Neural progenitor cell (in vitro differentiated cells): ENCODE measurements at places on chromosomes 3 and 15.
A peak's percentile ranks its signal among the peaks of the same experiment; 100 is the strongest.

- peak; percentile 45 for DNase-seq
Observed at GRCh38 chr3:101638261-101638745, 38.6 kb downstream of the ZBTB11 start.

DNA sequence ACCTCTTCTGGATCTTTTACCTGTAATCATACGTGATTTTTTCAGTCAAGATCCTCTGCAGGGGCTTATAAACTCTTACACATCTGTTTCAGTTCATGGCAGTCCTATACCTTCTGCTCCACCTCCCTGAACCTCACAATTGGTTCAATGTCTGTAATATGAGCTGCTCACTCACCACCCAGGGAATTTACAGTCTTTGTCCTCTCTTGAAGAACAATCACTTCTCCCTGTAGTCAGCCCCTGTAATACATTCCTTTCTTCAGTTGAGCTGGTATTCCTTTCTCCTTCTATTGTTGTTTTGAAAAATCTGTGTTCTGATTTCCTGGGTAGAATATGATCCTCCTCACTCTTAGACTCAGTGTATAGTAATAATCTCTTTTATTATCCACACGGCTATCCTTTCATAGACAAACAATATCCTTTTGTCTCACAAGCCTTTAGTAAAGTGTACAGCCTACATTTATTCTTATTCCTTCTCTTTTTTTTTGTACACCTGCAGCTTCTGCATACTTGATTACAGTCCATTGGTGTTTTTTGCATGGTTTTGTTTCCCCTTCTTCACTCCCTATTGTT, 101.8 kb downstream of the NECTIN3 start:
- peak; percentile 58 for DNase-seq

DNA sequence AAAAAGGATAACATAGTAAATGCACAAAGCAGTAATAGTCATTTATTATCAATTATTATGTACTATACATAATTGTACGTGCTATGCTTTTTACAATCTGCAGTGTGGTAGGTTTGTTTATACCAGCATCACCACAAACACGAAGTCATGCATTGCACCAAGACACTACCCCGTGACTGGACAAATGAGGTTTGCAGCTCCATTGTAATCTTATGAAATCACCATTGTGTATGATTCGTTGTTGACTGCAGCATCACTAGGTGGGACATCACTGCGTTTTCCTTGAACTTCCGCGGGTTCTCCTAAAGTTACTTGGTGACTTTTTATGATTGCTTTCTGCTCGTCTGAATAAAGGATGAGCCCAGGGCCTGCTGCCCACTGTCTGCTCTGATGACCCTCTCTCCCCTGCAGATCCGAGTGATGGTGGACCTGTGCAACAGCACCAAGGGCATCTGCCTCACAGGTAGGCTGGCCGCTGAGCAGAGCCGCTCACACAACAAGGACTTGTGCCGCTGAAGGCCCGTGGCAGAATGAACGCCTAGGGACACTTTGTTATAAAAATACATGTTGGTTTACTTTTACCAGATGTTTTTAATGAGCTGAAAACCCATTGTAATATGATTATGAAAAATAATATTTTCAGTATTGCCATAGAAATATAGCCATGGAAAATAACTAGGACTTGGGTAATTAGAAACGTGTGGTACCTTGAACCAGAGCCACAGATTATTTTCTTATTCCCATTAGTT, 35.8 kb downstream of the GLDN start:
- no peak for DNase-seq

DNA sequence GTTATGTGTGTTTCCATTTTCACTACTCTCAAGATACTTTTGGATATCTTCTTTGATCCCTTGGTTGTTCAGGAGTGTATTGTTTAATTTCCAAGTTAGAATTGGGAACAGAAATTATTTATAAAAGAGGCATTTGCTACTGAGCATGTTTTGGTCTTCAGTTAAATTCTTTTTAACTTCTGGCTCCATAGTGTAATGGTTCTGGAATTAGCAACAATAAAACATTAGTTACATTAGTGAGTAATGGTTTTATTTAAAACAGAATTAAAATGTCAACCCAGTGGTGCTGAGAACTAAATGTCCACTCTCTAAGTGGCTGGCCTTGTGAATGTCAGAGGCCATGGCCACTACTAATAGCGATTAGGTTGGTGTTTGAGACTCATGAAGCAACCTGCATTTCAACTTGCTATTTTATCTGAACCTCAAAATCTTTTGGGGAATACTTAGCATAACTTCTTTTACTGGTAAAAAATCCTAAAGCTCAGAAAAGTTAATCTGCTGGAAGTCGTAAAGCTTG, 19.5 kb upstream of the MASP1 start:
- DNase-seq: no peak

DNA sequence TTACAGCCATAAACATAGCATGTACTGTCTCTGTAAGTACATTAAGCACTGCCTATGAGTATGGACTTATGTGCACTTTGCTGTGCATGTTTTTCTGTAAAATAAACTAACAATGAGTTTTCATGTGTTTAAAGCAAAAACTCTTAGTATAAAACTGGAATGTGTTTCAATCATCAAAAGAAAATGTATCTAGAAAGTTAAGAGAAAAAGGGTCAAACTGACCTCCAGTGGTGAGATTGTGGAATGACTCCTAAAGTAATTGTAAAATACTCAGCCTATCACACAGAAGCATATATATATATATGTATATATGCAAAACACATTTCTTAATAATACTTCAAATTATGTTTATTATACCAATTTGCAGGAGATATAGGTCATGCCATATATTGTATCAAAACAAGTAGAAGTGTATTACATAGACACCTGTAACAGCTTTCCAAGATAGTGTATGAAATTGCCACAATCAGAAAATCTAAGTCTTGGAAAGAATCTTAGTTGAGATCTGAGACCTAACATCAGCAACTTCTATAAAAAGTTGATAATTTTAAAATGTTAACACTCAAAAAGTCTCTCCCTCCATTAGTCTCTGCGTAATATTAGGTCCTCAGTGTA, 199.6 kb downstream of the FMN1 start:
- DNase-seq: peak; percentile 27

GRCh38 chr3:54443561-54444161, 321.3 kb downstream of the CACNA2D3 start:
- DNase-seq: no peak

DNA sequence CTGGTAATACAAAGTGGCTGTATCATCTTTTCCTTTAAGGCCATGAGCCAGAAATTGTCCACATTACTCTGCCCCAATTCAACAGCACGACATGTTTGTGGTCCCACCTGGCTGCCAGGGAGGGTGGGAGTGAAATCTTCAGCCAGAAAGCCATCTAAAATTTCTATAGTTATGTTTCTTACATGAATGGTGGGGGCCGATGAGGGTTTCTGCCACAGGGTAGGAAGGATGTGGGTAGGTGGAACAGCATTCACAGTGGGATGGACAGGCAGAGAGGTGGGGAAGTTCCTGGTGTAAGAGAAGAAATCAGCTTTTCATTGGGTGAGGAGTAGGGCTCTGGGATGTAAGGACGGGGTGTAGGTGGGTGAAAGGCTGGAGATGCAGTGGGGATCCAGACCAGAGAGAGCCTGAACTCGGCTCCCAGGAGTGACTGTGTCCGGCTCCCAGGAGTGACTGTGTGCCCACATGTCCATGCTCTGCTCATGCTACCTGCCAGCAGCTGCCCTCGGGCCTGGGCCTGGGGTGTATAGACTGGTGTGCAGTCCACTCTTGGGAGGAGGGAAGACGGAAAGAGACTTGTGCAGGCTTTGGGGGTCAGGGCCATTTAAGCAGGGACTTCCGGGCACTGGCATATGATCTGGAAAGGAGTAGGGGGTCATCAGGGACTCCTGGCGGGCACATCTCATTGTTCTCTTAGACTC, 3.8 kb upstream of the FBLN2 start:
- DNase-seq: no peak

GRCh38 chr3:145175626-145176025, 985.4 kb downstream of the PLOD2 start:
- no peak for DNase-seq

GRCh38 chr3:187624588-187624987, 45.6 kb downstream of the SST start:
- DNase-seq: no peak

DNA sequence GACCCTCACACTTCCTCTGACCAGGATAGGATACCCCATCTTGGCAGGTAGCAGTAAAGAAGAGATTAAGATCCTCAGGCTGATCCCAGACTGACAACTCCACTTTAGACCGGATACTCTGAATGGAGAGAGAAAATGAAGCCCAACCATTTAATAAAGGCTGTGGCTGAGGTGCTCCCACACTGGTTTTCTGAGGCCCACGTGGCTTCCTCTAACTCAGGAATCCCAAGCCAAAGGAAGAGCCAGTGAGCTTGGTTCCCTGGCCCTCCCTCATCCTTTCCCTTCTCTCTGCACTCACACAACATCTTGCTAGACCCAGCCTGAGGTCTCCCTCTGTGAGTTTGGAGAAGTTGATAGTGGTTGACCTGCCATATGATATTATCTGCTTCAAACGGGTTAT, 78.1 kb downstream of the ITGB5 start:
- DNase-seq: no peak

GRCh38 chr3:44903314-44903713, 28.9 kb downstream of the TGM4 start:
- no peak for DNase-seq

DNA sequence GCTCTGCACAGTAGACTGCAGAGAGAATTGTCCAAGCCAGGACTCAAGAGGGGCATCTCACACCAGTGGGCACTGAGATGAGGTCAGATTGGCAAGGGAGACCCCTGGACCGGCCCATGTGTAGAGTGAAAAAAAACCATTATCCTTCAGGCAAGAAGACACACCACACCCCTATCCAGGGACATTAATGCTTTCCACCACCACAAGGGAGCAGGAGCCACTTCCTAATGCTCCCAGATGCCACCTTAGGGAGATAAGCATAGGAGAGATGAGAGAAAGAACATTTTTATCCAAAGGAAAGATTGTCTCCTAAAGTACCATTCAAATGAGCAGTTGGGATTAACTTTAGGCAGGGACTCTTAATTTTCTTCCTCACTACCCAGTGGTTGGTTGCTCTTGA, 109.6 kb upstream of the PTX3 start:
- DNase-seq: no peak

DNA sequence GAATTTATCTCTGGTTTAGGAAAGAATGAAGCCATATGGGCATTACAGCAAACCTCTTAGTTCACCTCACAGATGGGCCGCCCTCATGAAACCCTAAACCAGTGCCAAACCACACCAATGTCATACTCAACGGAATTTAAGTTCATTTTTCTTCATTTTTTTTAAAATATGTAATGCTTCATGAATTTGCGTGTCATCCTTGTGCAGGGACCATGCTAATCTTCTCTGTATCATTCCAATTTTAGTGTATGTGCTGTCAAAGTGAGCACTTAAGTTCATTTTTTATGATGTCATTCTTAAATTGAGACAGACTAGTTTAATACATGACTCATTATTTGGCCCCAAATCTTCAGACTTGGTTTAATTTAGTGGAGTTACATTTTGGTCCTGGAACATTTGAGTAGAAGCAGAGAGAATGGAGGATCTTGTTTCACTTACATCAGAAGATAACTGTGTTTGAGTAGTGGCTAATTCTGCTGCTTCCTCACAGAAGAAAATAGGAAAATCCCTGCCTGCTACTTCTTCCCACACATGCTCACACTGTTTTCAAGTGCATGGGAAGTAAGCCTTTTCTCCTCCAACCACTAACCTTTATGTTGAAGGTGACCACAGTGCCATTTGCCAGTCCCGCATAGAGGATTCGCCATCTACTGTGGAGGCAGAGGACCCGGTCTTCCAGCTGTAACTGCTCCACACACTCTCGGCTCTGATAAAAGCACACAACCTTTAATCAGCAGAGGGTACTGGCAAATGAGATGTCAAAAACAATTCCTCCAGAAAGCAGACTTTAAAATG, 63.3 kb downstream of the ZNF106 start:
- no peak for DNase-seq

DNA sequence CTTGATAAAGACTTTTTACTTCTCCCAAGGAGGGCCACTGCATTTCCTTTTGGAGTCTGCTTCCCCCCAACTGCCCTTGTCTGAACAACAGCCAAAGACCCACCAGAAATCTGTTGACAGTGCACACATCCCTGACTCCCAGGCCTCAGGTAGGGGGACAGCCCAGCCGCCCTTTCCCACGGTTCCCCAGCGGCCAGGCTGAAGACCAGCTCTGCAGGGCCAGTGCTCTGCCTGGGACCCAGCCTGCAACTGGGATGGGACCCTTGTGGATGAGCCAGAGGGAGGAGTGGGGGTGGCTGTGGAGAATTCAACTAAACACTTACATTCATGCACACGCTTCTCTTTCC, 8.1 kb upstream of the PRR23E start:
- DNase-seq: no peak

- DNase-seq: no peak
Observed at GRCh38 chr3:129058441-129059200, 2.0 kb upstream of the GP9 start.
